ENCODE measurements at places on chromosomes 2 and 18.

- DNase-seq = no peak
Measured at GRCh38 chr2:237695201-237695780, 67.9 kb downstream of the LRRFIP1 start.

- DNase-seq = no peak
Measured at GRCh38 chr2:147173798-147174197, 671.0 kb upstream of the ACVR2A start.

- no peak for DNase-seq
Measured at GRCh38 chr2:144015036-144015435, 504.9 kb downstream of the ZEB2 start.

- DNase-seq = no peak
Measured at GRCh38 chr2:205903549-205904129, 182.3 kb downstream of the INO80D start.

- DNase-seq = no peak
Measured at GRCh38 chr2:48510329-48510728, 19.6 kb upstream of the STON1 start.

- no peak for DNase-seq
Measured at GRCh38 chr18:62018759-62019041, 125.9 kb upstream of the RNF152 start.

DNA sequence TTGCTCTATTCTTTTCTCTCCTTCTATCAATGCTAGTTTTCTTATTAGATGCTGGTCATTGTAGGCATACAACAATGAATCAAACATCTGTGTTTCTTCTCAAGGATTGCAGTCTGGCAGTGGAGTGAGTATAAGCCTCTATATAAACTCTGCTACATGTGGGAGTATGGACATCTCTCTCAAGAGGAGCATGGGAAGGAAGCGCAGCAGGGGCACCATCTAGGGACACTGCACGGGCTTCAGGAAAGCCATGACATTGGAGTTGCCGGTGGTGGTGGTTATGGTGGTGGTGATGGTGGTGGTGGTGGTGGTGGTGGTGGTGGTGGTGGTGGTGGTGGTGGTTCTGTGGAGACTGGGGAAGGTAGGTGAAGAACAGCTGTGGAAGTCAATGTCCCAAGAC lies 462.6 kb downstream of the RNF144A start:
- no peak for DNase-seq

DNA sequence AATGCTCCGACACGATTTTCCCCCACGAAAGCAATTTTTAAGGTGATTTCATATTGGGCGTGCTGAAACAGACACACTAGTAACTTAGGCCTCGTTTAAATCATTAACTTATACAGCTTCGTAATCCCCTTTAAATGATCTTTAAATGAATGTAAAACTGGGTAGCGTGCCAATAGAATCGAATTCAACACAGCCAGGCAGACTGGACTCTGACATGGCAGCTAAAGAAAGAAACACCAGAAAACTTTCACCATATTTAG lies 2.4 kb upstream of the ID2 start:
- DNase-seq = no peak

GRCh38 chr2:231521-232185 lies 32.2 kb downstream of the SH3YL1 start:
- no peak for DNase-seq

DNA sequence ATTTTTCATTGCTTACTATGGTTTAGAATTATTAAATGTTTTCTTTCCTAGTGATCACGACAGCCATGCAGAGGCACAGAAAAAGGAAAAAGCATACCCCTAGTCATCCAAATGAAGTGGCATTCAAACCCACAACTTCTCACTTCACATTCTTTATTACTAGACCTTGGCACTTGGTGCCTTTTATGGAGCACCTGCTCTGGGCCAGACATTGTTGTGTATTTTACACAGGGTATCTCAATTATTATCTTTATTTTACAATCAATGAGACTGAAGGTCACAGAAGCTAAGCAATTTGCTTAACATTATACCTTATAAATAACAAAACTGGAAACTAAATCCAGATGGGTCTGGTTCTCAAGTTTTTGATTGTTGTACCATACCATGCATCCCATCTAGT lies 235.3 kb downstream of the LRATD1 start:
- DNase-seq = no peak

GRCh38 chr18:61606068-61606660 lies 272.9 kb downstream of the CDH20 start:
- DNase-seq = peak; percentile 55

- peak; percentile 30 for DNase-seq
Measured at GRCh38 chr18:5238371-5238976, 41.4 kb upstream of the AKAIN1 start.

Measured in mesothelial cell of epicardium (in vitro differentiated cells).